ENCODE measurements at places on chromosomes 6 and 20. TPM values are rescaled to one million over a fixed set of nuclear protein-coding genes. Genes with fewer than 3 reads are reported as not detected.

DNA sequence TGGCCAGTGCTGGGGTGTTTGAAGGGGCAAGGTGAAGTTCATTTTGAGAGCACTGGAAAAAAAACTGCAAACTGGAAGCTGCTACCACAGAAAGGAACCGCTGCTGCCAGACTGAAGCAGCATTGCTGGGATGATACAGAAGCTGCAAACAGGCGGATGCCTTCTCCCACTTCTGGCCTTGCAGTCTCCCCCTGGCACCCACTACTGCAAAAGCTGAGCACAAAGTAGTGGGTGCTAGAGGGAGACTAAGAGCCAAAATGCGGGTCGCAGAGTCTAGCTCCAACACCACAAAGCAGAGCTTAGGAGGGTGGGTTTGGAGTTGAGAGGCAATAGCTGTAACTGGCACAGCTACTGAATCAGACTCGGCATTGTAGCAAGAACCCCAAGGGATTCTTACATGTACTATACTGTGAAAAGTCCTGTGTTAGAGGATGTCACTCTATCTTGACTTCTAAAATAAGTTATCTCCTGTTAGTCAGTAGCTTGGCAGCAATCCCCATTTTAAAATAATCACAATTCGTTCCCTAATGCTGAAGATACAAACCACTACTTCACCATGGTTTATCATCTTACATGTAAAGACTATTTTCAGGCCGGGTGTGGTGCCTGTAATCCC is 44.0 kb upstream of the COL21A1 start:
- no peak for DNase-seq

Gene C6orf52
- total RNA-seq: not detected

Gene RPP21
- total RNA-seq: 17.5 TPM

Gene SEMG1
- total RNA-seq: not detected

- no peak for DNase-seq
These were observed 8.1 kb downstream of the FOXA2 start for GRCh38 chr20:22576273-22576672.

Gene TSHZ2
- total RNA-seq: 1.9 TPM

DNA sequence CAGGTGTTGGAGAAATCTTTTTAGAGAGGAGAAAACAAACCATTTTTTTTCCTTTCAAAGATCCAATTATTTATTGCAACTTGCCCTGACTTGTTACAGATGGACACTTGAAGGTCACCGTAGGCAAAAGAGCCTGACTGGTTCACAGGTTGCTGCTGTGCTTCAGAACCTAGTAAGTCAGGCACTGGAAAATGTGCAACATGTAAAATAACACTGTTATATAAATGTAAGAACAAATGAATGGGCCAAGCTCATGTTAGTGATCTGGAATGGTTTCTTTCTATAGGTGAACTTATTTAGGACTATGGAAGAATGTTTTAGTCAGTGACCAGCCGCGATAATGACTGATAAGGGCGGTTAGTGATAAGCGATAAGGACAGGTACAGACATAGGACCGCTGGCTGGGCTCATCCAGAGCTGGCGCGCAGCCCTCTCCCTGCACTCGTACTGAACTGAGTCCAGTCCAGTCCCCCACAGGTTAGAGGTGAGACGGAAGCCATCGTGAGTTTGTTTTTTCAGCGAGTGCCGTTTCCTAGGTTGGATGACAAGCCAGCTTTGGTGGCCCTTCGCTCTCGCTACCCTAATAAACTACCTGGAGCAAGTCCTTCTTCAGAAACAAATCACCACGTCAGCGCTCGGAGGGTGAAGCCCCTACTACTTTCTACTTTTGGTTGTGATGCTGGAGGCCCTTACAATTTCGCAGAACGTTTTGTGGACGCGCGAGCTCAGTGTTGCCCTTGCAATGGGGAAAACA is 94.4 kb upstream of the PRDM1 start:
- peak; percentile 15 for DNase-seq

DNA sequence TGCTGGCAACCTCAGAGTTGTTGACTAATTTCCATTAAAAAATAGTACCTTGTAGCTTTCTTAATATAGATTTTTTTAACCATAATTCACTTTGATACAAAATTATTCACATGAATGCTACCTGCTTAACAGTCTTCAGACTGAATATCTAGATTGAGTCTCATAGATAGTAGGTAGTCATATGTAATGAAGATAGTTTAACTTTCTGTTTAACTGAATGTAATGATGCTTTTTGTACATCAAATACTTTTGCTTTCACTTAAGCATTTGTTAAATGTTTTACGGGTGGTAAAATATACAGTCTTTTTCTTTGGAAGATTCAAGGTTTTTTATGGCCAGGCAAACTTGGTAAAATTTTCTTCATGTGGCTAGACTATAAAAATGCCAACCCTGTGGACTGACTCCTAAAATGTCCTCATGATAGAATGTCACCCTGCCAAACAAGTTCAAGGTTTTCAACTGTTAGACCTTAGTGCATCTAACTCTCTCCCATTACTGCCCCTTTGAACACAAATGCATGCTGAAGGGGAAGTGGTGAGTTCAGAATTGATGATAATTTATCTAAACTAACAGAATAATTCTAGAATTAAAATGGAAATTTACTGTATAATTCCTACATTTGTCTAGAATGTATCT is 16.4 kb downstream of the TBPL1 start:
- no peak for DNase-seq

Gene PREX1
- total RNA-seq: 63.9 TPM

Gene LGSN
- total RNA-seq: not detected

- DNase-seq: no peak
These were observed 112.1 kb upstream of the THBS2 start for GRCh38 chr6:169365567-169366257.

Gene BNIP5
- total RNA-seq: not detected

Gene NR2E1
- total RNA-seq: not detected

Gene PPIL6
- 0.34 TPM for total RNA-seq

Gene BPIFA1
- not detected for total RNA-seq

GRCh38 chr6:169045486-169045885 is 208.2 kb downstream of the THBS2 start:
- DNase-seq: no peak
